ENCODE measurements at places on chromosomes 1 and 21. TPM values are rescaled to one million over a fixed set of nuclear protein-coding genes. Genes with fewer than 3 reads are reported as not detected.

DNA sequence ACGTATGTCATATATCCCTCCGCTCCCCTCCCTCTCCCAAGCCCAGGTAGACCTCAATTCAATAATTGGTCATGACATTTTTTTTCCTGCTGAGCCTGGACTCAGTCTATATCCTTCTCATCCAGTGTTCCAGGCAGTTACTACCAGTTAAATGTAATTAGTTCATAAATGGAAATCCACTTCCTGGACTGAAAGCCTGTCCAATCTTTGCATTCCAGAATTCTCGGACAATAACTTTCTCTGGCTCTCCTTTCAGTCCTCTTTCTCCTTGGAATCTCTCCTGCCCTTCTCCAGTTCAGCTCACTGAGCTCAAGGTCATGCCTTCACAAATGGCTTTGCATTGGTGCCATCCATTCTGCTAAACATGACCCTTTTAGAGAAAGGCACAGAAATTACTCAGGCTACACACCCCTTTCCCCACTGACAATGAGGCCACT is 34.8 kb downstream of the VWA5B1 start:
- DNase-seq: no peak

- DNase-seq: no peak
Observed at GRCh38 chr21:29800056-29800455, 139.7 kb downstream of the GRIK1 start.

GRCh38 chr1:211752951-211753486 is 77.5 kb downstream of the LPGAT1 start:
- DNase-seq: no peak

Gene OR1C1
- not detected for total RNA-seq

GRCh38 chr21:28380241-28380640 is 612.4 kb downstream of the LTN1 start:
- no peak for DNase-seq

Gene C8A
- total RNA-seq: not detected

Gene BRINP3
- 3.0 TPM for total RNA-seq

GRCh38 chr1:235767795-235768194 is 98.9 kb downstream of the LYST start:
- no peak for DNase-seq

DNA sequence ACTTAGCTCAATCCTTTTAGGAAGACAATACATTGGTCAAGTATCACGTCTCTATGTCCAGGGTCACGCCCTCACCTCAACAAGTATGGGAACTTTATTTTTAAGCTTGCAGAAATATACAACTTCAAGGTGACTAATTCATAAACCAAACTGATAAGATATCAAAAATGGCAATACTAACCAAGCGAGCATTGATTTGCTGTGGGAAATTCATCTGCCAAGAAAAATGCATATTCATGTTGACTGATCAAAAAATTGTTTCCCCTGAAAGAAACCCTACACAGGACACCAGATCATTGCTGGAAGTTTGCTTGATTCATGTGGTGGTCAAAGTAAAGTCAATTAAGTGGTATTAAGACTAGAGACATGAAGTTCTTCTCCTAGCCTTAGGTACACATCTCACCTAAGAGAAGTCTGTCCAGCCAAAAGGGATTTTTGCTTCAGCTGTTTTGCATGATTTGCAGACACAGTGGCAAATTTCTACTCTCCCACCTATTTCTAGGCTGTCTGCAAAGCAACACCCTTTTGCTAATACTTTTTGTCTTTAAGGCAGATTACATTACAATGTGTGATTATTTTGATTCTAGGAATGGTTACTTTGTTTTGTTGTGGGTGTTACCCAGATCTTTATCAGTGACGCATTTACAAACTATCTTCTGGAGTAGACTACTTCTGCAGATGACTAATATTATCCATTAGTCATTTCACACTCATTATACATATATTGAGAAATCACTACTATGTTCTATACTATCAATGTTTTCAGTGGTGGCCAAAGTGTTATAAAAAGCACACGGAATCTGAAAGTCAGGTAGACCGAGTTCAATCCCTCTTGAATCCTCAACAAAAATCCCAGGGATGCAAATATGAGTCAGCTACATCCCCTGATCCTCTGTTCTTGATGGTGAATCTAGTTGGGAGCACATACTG is 12.4 kb downstream of the SAMSN1 start:
- DNase-seq: no peak

Gene KPRP
- not detected for total RNA-seq

DNA sequence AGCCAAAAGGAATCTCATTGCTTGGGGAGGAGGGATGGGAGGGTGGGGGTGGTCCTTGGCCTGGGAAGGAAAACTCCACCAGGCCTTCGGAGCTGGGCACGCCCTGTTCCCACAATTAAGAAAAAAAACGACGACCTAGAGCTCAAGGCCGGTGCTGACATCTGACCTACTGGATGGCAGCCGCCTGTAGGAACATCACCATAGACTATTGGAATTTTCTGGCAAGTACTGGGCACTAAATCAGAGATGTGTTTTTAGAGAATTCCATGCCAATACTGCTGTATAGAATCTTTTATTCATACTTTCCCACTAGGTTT is 729 bp downstream of the NADK start:
- DNase-seq: peak; percentile 67

Gene BTBD8
- 4.5 TPM for total RNA-seq

Gene CYP4Z1
- 0.29 TPM for total RNA-seq

GRCh38 chr1:107480548-107481415 is 339.9 kb downstream of the NTNG1 start:
- no peak for DNase-seq

DNA sequence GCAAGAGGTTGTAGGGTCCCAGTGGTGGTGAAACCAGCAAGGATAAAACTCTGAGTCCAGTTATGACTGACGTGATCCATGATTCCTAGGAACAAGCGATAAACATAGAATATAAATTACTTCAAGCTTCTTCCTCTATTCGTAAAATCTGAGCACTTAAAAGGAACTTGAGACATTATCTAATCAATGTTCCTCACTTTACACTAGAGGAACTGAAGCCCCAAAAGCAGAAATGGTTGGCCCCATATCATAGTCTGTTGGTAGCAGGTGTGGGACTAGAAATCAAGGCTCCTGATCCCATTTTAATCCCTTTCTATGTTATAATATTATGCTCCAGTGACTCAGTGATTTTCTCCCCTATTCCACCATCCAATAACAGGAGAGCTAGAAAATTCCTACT is 21.9 kb upstream of the MNDA start:
- no peak for DNase-seq

GRCh38 chr1:78553859-78554258 is 63.1 kb downstream of the PTGFR start:
- DNase-seq: no peak

DNA sequence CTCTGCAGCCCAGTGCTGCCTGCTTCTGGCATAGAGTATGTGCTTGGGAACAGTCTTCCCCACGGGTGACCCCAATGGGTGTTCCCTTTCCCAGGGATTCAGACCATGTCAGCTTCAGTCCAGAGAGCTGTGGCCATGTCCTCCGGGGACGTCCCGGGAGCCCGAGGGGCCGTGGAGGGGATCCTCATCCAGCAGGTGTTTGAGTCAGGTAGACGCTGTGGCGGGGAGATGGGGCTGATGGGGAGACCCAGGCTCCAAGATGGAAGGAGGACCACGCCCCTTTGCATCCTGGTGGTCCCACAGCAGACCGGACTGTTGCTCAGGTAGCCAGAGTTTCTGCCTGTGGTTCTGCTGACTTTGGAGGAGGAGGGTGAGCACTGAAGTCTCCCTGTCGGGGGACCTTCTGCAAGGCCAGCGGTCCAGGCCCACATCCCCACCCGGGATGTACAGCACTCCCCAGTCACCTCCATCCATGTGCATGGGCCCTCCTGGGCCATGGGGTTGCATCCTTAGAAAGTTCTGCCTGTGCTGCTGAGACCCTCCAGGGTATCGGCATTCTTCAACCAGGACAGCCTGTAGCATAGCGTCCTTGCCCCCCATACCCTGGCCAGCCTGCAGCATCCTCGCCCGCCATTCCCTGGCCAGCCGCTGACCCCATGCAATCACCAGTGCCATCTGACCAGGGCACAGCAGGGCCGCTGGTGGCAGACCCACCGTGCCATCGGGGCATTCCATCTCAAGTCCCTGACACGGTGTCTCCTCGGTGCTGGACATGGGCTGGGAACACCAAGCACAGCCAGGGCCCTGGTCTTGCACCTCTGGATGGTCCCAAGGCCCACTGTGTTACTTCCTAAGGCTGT is 2.8 kb downstream of the AIRE start:
- peak; percentile 11 for DNase-seq

Gene RNF186
- total RNA-seq: not detected

GRCh38 chr1:208500375-208500774 is 256.2 kb upstream of the PLXNA2 start:
- DNase-seq: no peak

DNA sequence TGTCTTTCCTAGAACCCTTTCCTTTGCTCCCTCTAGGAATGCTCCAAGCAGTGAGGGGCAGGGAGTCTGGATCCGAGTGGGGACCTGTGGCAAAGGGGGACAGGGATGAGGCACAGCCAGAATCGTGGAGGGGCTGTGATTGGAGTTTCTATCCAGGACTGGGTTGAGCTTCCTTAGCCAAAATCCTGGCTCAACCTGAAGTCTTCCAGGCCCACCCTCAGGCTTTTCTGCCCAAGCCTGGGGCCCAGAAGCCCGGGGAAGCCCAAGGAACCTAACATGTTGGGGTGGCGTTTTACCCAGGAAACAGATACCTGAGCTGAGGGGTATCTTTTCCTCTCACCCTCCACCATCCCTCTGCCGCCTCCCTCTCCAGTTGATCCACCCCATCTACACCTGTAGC is 5.4 kb downstream of the MYOG start:
- DNase-seq: no peak

DNA sequence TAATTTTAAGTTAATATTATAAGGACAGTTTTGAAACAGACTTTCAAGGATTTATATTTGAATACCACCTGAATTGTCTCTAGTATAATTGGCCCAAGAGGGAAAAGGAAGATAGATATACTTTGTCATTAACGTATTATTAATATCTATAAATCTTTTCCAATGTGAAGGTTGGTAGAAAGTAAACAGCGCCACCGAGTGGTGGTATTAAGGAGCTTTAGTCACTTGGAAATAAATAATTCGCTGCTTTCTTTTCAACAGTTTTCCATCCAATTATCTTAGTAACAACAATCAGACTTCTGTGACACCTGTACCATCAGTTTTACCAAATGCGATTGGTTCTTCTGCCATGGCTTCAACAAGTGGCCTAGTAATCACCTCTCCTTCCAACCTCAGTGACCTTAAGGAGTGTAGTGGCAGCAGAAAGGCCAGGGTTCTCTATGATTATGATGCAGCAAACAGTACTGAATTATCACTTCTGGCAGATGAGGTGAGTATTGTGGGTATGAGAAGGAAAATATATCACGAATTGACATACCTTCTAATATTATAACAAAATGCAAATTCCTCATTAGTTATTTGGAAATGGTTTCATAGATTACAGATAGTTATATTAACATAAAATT is 37.7 kb downstream of the SH3GLB1 start:
- DNase-seq: no peak

- DNase-seq: no peak
Observed at GRCh38 chr1:187817782-187818181, 989.0 kb downstream of the PLA2G4A start.

DNA sequence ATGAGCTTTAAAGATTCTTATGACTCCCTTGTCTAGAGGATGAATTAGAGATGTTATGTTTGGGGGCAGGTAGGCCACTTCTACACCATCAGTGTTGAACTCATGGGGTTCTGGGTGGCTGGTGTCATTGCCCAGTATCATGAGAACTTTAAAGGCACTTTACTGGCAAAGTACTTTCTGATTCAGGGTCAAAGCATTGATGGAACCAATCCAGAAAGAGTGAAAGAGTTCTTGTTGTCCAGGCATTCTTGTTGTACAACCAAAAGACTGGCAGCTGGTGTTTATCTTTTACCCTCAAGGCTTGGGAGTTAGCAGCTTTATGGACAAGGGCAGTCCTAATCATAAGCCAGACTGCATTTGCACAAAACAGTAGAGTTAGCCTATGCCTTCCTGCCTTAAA is 673.0 kb downstream of the USP25 start:
- DNase-seq: no peak

GRCh38 chr1:27136236-27136551 is 18.7 kb downstream of the SLC9A1 start:
- DNase-seq: no peak

- DNase-seq: no peak
Observed at GRCh38 chr1:223717695-223718363, 5.5 kb downstream of the CAPN2 start.

- no peak for DNase-seq
Observed at GRCh38 chr1:201164645-201165044, 10.4 kb upstream of the TMEM9 start.

Gene WLS
- total RNA-seq: 92.8 TPM

Gene LMOD1
- total RNA-seq: 21.3 TPM

Gene SLC6A17
- not detected for total RNA-seq

GRCh38 chr1:216425577-216425976 is 2.3 kb upstream of the USH2A start:
- DNase-seq: no peak

- peak; percentile 52 for DNase-seq
Observed at GRCh38 chr1:244272471-244273261, 179.0 kb downstream of the ADSS2 start.

GRCh38 chr1:82377201-82377884 is 576.6 kb downstream of the ADGRL2 start:
- no peak for DNase-seq

GRCh38 chr1:211420389-211420788 is 71.6 kb downstream of the RD3 start:
- no peak for DNase-seq

Gene FLG2
- not detected for total RNA-seq

DNA sequence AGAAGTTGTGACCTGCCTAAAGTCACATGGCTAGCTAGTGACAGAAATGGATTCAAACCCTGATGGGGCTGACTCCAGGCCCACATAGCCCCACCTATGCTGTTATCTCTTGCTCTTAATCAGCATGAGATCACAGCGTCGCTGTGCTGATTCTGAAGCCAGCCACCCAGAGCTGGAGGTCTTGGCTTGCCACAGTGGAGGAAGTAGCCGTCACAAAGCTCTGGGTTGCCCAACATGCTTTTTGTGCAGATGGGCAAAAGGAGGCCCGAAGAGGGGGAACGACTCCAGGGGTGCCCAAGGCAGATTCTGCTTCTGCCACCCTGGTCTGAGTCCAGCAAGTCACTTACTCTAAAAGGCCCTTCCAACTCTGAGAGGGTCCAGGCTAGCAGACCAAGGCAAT is 14.7 kb upstream of the MFSD2A start:
- no peak for DNase-seq

DNA sequence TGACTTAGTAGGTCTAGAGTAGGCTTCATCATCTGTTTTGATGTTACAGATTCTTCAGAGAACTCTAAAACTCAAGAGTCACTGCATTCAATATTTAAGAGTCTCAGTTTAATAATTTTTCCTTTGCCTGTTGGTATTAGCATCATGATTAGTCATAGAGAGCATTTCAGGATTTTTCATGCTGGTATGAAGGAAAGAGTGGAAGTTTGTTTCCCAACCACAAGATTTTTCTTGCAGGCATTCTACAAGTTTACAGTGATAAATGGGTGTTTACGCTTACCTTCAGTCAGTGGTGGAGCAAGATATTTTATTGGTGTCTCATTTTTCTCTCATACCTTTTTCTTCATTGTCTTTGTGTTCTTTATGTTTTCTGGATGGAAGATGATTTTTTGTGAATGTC is 58.4 kb upstream of the MYOCOS start:
- no peak for DNase-seq
